ENCODE measurements at places on chromosomes 3 and 15. TPM values are rescaled to one million over a fixed set of nuclear protein-coding genes. Genes with fewer than 3 reads are reported as not detected.

GRCh38 chr3:146259880-146260589 lies 9.1 kb upstream of the PLSCR4 start:
- no peak for DNase-seq

DNA sequence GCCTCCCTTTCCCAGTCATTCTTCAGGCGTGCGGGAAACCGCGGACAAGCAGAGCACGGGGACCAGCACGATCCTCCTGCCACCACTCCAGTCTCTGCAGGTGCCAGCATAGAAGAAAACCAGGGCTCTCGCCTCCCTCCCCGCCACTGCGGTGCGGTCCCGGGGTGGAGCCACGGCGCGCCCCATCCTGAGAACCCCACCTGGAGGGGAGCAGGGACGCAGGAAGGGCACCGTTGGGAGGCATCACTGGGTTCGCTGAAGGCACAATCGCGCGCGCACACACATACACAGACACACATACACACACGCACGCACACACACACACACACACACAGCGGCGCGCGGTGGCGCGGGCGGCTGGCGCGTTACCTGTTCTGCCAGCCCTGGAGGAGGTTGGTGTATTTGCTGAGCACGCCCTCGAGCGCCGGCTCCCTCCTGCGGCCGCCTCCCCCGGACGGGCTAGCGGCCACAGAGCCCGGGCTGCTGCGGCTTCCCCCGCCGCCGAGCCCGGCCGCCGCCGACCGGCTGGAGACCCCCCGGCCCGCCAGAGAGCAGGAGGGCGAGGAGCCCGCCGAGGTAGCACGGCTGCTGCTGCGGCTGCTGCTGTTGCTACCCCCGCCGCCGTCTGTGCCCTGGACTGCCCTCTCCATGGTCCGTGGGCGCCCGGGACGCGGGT lies 394 bp downstream of the OSBPL10 start:
- peak; percentile 47 for DNase-seq

SAXO2 gene
- under 0.01 TPM for total RNA-seq

DNA sequence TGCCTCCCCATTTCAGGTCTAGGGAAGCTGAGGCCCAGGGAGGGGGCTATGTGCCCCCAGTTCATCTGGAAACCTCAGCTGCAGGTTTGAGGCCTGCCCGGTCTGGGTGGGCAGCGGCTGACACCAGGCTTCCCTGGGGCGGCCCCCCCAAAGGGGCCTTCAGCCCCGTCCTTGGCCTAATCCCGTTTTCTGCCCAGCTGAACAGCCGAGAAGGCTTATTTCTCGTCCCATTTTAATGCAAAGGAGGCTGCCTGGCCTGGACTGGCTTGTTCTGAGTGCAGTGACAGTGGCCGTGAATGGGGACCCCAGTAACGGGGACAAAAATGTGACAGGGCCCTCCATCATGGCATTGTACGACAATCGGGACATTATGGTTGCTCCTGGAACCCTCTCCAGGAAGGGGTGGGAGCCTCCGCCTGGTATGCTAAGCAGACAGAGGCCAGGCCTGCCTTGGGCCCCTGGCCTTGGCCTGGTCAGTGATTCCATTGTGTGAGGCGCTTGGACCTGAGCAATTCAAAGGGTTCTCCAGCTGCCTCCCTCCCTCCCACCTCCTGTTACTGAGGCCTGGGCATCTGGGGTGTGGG lies 93.9 kb downstream of the WNT7A start:
- no peak for DNase-seq

DNA sequence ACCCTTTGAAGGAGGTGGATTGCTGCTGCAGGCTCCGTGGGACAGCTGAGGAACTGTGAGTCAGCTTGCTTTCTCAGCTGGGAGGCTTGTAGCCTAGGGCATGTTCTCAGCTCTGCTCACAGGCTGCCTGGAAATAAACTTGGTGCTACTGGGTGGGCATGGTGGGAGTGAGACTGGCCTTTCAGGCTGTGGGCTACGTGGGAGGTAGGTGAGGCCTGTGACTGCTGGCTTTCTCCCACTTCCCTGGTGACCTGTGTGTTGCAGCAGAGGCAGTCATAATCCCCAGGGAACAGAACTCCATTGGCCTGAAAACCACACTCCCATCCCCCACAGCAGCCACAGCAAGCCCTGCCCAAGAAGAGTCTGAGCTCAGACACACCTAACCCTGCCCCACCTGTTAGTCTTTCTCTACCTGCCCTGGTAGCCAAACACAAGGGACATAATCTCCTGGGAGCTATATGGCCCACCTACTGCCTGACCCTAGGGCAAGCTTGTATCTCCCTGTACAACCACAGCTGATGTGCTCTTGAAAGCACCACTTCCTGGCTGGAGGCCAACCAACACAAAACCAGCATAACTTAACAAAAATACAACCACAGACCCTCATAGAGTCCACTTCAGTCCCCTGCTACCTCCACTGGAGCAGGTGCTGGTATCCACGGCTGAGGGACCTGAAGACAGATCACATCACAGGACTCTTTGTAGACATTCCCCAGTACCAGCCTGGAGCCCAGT lies 236.5 kb downstream of the SQOR start:
- no peak for DNase-seq

- DNase-seq: no peak
These were observed 265.2 kb downstream of the SUCLG2 start for GRCh38 chr3:67389176-67389575.

DNAJB11 gene
- total RNA-seq: 23.4 TPM

IGSF11 gene
- under 0.01 TPM for total RNA-seq

GRCh38 chr3:53859178-53859577 lies 12.8 kb downstream of the IL17RB start:
- no peak for DNase-seq

AADACL2 gene
- total RNA-seq: not detected

- no peak for DNase-seq
These were observed 55.2 kb downstream of the TBL1XR1 start for GRCh38 chr3:177141899-177142646.

DNA sequence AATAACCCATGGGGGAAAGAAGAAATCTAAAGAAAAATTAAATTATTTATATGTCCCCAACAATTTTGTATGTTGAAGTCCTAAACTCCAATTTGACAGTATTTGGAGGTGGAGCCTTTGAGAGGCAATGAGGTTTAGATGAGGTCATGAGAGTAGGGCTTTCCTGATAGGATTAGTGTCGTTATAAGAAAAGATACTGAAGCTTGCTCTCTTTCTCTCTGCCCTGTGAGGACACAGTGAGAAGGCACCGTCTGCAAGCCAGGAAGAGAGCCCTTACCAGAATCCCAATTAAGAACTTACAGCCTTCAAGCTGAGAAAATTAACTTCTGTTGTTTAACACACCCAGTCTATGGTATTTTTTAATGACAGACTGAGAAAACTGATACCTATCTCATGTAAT lies 16.1 kb upstream of the OR5AC2 start:
- no peak for DNase-seq

GRCh38 chr3:129738172-129738571 lies 131.7 kb upstream of the PLXND1 start:
- no peak for DNase-seq
